ENCODE measurements at places on chromosomes 11 and 22.

GRCh38 chr11:108346451-108346850 is 120.9 kb downstream of the C11orf65 start:
- H3K4me1 ChIP-seq = peaks cover 13% of the 10 kb centered on the region
- no peak overlapping the region for H3K4me3 ChIP-seq
- no peaks in the 10 kb centered on the region for H3K27me3 ChIP-seq
- DNase-seq = no peak
- peaks cover 5% of the 10 kb centered on the region for H3K36me3 ChIP-seq
- no peak overlapping the region for H3K27ac ChIP-seq

- no peaks in the 10 kb centered on the region for H3K27me3 ChIP-seq
- peak overlapping the region; percentile 15 for H3K27ac ChIP-seq
- peak; percentile 46 for DNase-seq
- H3K4me1 ChIP-seq = peaks cover 41% of the 10 kb centered on the region
These were observed 43.9 kb downstream of the BBOX1 start for GRCh38 chr11:27084518-27084917.

- DNase-seq = no peak
- H3K4me3 ChIP-seq = no peak overlapping the region
- H3K27me3 ChIP-seq = peaks cover 20% of the 10 kb centered on the region
These were observed 215.3 kb downstream of the BARX2 start for GRCh38 chr11:129590753-129591475.

DNA sequence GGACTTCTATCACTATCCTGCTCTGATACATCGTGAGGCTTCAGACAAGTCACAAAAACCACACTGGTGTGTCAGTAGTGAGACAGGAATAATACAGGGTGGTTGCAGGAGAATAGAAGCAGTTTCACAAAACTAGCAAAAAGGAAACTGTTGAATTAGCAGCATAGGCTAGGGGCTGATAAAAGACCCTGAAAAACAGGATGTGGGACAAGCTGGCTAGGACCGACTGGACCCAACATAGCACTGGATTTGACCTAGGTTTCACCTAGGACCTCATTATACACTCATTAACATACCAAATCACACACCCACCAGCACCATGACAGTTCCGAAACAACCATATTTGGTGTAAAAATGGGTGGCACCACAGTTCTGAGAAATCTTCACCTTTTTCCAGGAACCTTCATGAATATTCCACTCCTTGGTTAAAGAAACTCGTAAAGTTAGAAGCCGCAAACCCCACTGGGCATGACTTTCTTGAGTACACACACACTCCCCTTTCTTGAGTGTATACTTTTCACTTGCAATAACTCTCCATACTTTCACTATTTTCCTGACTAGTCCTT is 76.2 kb downstream of the SLC1A2 start:
- H3K27ac ChIP-seq = no peak overlapping the region
- no peak for DNase-seq
- no peak overlapping the region for H3K4me3 ChIP-seq
- H3K4me1 ChIP-seq = peaks cover 48% of the 10 kb centered on the region
- H3K36me3 ChIP-seq = no peaks in the 10 kb centered on the region

- no peaks in the 10 kb centered on the region for H3K4me1 ChIP-seq
- DNase-seq = no peak
- H3K27ac ChIP-seq = no peak overlapping the region
- H3K4me3 ChIP-seq = no peak overlapping the region
- H3K36me3 ChIP-seq = no peaks in the 10 kb centered on the region
These were observed 34.8 kb upstream of the PRODH start for GRCh38 chr22:18970948-18971315.

DNA sequence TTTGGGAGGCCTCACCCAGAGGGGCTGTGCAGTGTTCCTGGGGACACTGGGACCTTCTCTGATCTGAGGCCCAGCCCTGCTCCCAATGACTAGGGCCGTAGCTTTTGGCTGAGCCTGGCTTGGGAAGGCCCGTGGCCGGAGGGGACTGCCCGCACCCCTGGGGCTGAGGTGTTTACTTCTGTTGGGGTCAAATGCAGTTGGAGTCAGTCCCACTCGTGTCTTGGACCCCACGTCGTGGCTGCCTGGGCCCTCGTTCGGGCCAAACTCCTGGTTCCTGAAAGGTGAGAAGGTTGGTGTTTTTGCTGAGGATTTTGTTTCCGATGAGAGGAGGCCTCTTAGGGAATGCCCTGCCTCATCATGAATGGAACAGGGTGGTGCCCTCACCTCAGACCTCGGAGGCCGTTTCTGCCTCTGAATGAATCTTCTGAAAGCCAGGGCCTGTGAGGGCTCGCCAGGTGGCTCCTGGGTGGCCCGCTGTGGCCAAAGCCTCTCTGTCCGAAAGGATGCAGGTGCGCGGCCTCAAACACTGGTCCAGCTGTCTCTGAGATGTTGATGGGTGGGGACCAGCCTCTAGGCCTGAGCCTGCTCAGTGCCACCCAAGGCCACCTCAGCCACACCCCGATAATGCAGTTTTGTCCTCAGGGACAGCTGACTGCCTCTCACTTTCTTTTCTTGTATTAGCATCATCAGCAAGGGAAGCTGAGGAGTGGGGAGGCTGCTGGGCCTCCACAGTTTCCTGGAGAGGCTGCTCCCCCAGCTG is 40.3 kb upstream of the A4GALT start:
- DNase-seq = no peak
- no peak overlapping the region for H3K4me3 ChIP-seq
- no peak overlapping the region for H3K27ac ChIP-seq
- peaks cover 26% of the 10 kb centered on the region for H3K4me1 ChIP-seq
- peaks cover 2% of the 10 kb centered on the region for H3K27me3 ChIP-seq
- H3K36me3 ChIP-seq = no peaks in the 10 kb centered on the region

- H3K27me3 ChIP-seq = no peaks in the 10 kb centered on the region
- peaks cover 26% of the 10 kb centered on the region for H3K4me1 ChIP-seq
- H3K4me3 ChIP-seq = no peak overlapping the region
These were observed 6.9 kb downstream of the TRABD start for GRCh38 chr22:50192436-50193204.

DNA sequence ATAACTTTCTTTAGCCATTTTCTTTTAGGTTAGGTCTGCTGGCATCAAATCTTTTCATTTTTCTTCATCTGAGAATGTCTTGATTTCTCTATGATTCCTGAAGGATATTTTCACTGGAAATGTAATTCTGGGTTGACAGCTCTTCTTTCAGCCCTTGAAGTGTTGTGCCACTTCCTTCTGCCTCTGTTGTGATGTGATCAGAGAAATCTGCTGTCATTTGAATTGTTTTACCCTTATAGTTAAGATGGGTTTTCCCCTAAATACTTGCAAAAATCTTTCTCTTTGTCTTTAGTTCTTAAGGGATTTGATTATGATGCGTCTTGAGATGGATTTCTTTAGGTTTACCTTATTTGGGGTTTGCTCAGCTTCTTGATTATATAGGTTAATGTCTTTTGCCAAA is 23.0 kb downstream of the USP47 start:
- peaks cover 37% of the 10 kb centered on the region for H3K4me1 ChIP-seq
- no peak overlapping the region for H3K4me3 ChIP-seq
- DNase-seq = no peak
- no peak overlapping the region for H3K27ac ChIP-seq
- H3K36me3 ChIP-seq = peaks cover 32% of the 10 kb centered on the region

DNA sequence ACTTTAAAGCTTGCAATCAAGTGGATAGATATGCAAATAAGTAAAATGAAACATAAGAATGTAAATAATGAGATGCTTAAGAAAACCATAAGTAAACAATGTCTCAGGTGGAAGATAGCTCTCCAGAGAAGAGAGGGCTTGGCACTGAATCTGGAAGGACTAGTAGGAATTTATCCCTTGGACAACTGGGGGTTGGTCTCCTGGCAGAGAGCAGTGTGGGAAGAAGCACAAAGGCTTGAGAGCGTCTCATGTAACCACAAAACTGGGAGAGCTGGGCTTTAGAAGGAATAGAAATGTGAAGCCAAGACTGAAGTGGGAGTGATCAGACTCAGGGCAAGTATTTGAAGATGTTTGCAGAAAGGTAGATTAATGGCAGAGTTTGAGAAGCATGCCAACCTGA is 31.3 kb downstream of the CARD18 start:
- no peak overlapping the region for H3K27ac ChIP-seq
- H3K27me3 ChIP-seq = no peaks in the 10 kb centered on the region
- H3K4me3 ChIP-seq = no peak overlapping the region
- no peak for DNase-seq

- no peak for DNase-seq
- no peak overlapping the region for H3K27ac ChIP-seq
- H3K27me3 ChIP-seq = peaks cover 4% of the 10 kb centered on the region
- peaks cover 28% of the 10 kb centered on the region for H3K4me1 ChIP-seq
- no peak overlapping the region for H3K4me3 ChIP-seq
- H3K36me3 ChIP-seq = no peaks in the 10 kb centered on the region
These were observed 21.1 kb downstream of the MMP20 start for GRCh38 chr11:102604011-102604410.
